ENCODE measurements at places on chromosomes 3 and 15.

DNA sequence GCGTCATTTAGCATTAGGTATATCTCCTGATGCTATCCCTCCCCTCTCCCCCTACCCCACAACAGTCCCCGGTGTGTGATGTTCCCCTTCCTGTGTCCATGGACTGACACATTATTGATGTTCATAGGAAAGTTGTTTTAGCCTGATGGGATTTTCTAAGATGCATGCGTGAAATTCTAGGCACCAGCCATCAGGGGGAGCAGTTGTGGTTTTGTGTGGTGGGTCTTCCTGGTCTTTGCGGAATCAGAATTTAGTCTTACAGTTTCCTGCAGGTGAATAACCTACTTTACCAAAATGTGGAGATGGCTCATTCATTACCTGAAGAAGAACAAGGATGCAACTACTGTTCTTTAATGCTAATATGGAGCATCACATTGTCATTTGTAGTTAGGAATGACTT, 455.0 kb upstream of the THBS1 start:
- peak; percentile 75 for DNase-seq

GRCh38 chr3:111859061-111859973, at the start of gene PHLDB2:
Gene PHLDB2 (plus strand): TSS chr3:111859265. CDS start chr3:111884078, 24,813 bp downstream.
- DNase-seq, result peak; percentile 78

- DNase-seq, result peak; percentile 77
These were observed 376.5 kb downstream of the TBL1XR1 start for GRCh38 chr3:176820764-176821163.

DNA sequence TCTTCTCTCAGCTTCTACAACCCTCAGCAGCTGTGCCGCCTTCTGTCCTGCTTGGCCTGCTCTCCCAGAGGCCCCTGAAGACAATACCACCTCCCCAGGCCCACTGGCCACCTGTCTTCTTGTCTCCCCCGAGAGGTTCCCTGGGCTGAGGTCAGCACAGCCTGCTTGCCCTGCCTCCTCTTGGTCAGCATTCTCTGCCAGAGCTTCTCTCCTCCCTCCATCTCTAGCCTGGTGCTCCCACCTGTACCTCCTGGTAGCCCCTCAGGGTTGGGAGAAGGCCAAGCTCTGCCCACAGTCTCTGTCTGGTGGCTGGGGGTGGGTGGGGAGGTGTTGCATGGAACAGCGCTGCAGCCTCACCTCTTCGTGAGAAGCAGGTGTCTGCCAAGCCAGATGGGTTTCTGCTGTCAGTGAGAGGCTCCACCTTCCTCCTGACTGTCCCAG, 5.6 kb upstream of the ISLR start:
- no peak for DNase-seq

GRCh38 chr3:164723396-164723795, 354.9 kb downstream of the SI start:
- DNase-seq, result no peak

DNA sequence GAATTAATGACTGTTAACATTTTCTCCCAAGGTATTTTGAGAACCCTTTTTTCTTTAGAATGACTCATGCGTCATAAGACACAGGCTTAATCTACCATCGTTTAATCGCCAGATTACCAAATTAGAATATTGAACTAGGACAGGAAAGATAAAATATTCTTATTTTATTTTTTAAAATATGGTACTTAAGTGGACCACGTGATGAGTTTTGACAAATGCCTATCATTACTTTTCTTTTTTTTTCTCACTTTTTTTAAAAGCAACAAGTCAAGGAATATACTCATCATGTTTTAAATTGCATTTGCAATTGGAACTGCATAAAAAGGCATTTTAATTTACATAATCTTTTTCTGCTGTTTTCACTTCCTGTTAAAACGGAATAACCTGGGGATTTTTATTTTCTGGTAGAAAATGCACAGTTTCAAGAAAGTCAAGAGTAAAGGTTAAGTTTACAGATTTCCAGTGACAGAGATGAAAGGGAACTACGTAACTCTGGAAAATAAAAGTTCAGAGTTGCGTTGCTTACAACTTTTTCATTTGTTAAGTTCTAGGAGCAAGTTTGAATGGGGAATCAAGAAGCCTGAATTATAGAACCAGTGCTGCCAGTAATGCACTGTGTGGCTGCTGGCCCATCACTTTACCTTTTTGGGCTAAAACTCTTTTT, 23.6 kb downstream of the SIAH2 start:
- DNase-seq, result no peak

DNA sequence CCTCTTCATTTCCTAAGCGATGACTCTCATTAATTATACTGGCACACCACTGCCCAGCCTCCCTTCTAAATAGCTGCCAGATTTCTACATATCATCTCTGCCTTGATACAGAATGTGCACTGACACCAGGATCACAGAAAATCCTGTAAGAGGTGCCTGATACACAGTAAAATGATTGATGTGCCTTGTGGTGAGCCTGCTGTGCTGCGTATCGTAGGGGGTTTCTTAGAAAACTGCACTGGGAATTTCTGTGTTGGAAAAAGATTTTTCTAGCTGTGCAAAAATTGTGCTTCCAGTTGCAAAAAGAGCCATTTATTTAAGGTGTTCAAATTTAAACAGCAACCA, 3.0 kb upstream of the PLCH1 start:
- DNase-seq, result no peak

- DNase-seq, result no peak
These were observed 262.3 kb downstream of the GAP43 start for GRCh38 chr3:115885621-115886020.

GRCh38 chr3:94544131-94544789, 481.4 kb downstream of the NSUN3 start:
- DNase-seq, result no peak

DNA sequence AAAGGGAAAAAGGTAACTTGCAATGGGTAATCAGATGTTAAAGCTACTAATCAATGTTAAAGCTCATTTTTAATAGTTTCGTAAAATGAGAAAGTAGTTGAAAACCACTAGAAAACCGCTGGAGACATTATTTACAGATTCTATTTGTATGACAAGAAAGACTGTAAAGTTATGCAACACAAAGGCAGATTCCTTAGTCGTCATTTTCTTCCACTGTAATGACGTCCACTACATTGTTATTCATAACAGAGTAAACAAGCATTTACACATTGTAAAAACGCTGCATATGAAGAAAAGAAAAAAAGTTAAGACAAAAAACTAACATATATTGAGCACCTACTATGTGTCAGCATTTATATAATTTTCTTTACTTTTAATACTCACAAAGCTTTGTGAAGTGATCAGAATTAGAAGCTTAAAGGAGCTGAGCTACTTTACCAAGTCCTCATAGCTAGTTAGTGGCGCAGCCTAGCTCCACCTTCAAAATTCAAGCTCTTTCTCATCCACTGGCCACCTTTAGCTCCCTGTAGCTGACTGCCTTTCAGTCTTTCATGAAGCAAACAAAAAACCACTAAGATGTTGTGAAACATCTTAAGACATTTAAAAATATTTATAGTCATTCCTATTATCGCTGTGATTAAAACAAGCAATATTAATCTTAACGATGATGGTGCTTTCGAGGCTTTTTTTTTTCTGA, 100.1 kb upstream of the CDIN1 start:
- DNase-seq, result no peak

DNA sequence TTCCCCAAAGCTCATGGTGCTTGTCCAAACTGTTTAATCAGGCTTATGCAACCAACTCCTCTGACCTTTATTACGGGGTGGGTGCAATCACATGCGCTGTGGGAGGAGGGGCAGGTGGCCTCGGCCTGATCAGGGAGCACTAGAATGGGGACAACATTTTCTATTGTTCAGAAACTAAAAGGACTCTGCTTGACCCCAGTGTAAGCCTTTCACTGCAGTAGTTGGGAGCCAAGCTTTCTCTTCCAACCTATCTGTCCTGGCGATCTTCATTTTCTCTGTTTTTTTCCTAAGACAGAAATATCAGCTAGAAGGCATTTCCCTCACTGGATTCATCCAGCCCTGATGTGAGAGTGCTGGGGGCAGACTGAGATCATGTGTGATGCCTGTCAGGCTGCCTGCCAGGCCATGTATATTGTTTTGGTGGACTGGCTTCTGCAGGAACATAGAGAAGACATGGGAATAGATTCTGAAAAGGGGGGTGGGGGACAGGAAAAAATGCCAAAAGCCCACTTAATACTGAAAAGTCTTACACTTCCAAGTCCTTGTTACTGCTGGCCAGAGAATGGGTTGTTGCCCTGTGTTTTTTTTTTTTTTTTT, 627.0 kb upstream of the TBL1XR1 start:
- peak; percentile 94 for DNase-seq

GRCh38 chr3:172249039-172249438, 199.2 kb downstream of the GHSR start:
- DNase-seq, result no peak

- DNase-seq, result no peak
These were observed 22.5 kb upstream of the BNIP2 start for GRCh38 chr15:59711451-59712243.

DNA sequence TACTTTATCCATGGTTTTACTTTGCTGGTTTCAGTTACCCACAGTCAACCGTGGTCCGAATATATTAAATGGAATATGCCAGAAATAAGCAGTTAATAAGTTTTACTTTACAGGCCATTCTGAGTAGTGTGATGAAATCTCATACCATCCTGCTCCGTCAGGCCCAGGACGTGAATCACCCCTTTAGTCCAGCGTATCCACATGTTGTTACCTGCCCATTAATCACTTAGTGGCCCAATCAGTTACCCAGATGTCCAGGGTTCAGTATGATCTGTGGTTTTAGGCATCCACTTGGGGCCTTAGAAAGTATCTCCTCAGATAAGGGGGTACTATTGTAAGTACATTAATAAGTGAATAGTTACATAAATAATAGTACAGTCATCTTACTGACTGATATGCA, 88.0 kb downstream of the TTBK2 start:
- peak; percentile 7 for DNase-seq

DNA sequence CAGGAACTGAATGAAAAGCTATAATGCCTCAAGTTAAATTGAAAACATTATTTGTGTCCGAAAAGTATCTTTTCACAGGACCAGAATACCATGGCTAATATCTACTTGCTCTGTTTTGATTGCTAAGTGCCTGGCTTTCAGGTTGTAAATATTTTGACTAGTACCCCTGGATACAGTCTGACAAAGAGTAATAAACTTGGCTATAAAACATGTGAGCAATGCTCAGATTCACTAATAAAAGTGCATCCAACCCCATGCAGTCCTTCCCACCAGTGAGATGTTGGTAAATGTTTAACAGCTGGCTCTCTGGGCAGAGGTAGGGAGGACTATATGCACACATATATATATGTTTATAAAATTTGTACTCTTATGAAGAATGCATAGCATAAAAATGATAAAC, 281.8 kb upstream of the TGFBR2 start:
- no peak for DNase-seq

Data from endothelial cell of umbilical vein (primary cell).